ENCODE measurements at places on chromosomes 3 and 15. TPM values are rescaled to one million over a fixed set of nuclear protein-coding genes. Genes with fewer than 3 reads are reported as not detected.

DNA sequence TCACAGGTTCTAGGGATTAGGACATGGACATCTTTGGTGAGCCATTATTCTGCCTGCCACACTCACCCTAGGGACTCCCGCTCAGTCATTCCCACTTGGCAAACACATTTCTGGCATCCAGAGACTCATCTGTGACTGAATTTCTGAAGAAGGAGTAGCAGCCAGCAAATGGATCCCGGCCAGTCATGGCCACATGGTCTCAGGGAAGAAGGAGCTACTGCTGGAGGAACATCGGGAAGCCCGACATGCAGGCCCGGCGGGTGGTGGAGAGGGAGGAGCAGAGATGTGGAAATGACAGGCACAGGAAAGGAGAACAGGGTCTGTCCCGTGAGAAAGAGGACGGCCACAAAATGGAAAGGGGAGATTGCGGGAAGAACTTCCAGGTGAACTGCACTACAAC lies 65.4 kb downstream of the SEMA5B start:
- H3K27ac ChIP-seq: no peak overlapping the region
- no peak for DNase-seq
- no peaks in the 10 kb centered on the region for H3K36me3 ChIP-seq
- no peak overlapping the region for H3K4me3 ChIP-seq
- no peaks in the 10 kb centered on the region for H3K27me3 ChIP-seq
- H3K4me1 ChIP-seq: peaks cover 6% of the 10 kb centered on the region

GRCh38 chr15:29936353-29937049 lies 114.2 kb upstream of the TJP1 start:
- no peaks in the 10 kb centered on the region for H3K27me3 ChIP-seq
- H3K36me3 ChIP-seq: no peaks in the 10 kb centered on the region
- H3K4me3 ChIP-seq: no peak overlapping the region
- no peak overlapping the region for H3K27ac ChIP-seq

NR2E3 gene
- polyA plus RNA-seq: 0.64 TPM

DNA sequence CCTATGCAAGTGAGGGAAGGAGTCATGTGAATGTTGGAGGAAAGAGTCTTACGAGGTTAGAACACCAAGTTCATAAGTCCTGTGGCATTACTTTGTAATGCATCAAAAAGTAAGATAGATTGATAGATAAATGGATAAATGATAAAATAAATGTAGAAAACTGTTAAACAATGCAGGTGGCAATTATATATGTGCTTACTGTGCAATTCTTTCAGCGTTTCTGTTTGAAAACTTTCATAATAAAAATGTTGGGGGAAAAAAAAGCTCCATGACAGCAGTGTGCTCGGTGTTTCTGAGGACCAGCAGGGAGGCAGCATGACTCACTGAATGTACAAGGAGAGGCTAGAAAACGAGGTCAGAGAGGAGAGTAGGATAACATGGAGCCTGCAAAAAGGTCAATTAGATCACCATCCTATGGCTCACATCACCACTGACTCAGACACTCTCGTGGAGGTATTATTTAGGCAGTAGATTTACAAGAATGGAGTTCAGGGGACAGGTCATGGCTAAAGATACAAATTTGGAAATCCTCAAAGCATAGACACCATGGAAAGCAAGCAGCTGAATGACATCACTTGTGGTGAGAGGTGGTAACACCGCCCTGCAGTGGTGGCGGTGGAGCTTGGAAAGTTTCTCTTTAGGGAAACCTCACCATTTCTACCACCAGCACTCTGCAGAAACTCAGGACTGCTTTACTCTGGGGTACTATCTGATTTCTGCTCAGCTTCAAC lies 219.8 kb downstream of the CTNNB1 start:
- H3K36me3 ChIP-seq: no peaks in the 10 kb centered on the region
- no peak overlapping the region for H3K4me3 ChIP-seq
- H3K27ac ChIP-seq: no peak overlapping the region
- H3K27me3 ChIP-seq: no peaks in the 10 kb centered on the region
- no peak for DNase-seq
- H3K4me1 ChIP-seq: no peaks in the 10 kb centered on the region

GRCh38 chr3:94776401-94776915 lies 713.6 kb downstream of the NSUN3 start:
- no peak overlapping the region for H3K4me3 ChIP-seq
- H3K36me3 ChIP-seq: no peaks in the 10 kb centered on the region
- no peak for DNase-seq
- H3K4me1 ChIP-seq: no peaks in the 10 kb centered on the region
- no peaks in the 10 kb centered on the region for H3K27me3 ChIP-seq

DNA sequence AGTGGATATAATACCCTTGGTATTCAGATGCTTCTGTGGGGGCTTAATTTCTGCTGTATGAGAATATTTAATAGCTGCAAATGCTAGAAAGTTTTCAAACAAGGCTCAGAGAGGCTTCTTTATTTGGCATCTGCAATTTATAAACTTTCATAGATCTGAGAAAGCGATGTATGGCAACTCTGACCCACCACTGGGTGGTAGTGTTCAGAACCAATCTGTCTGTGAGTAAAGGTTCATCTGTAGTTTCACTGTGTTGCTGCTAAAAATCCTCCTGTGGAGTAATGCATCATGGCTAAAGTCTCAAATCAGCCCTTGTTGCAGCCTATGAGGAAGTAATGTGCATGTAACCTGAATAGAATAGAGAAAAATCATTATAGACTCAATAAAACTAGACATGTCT lies 47.4 kb downstream of the CLSTN2 start:
- H3K27ac ChIP-seq: no peak overlapping the region
- no peak overlapping the region for H3K4me3 ChIP-seq
- DNase-seq: no peak
- H3K4me1 ChIP-seq: no peaks in the 10 kb centered on the region
- no peaks in the 10 kb centered on the region for H3K36me3 ChIP-seq

DNA sequence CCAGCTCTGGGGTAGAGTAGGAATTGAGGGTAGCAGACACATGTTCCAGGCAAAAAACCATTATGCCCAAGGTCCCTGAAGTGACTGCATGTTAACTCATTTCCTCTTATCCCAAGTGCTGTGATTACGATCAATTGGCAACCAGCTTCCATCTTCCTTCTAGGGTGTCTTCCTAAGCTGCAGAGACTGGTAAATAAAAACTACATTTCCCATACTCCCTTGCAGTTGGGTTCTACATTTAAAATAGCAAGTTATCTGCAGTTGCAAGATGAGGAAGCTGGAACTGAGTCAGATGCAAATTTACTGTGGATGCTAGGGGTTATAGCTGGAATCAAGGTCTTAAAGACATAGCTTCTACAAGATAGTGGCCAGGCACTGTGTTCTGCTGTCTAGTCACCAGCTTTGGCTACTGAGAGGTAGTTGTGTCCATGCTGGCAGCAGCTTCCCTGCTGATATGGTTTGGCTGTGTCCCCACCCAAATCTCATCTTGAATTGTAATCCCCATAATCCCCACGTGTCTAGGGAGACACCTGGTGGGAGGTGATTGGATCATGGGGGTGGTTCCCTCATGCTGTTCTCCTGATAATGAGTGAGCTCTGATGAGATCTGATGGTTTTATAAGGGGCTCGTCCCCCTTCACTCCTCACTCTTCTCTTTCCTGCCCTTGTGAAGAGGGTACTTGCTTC lies 51.3 kb upstream of the FBN1 start:
- no peak overlapping the region for H3K4me3 ChIP-seq
- no peaks in the 10 kb centered on the region for H3K27me3 ChIP-seq
- H3K4me1 ChIP-seq: no peaks in the 10 kb centered on the region

TIMP4 gene
- polyA plus RNA-seq: 0.26 TPM

FSTL1 gene
- 464 TPM for polyA plus RNA-seq

- H3K4me3 ChIP-seq: no peak overlapping the region
- no peak for DNase-seq
- H3K4me1 ChIP-seq: peaks cover 5% of the 10 kb centered on the region
- H3K36me3 ChIP-seq: no peaks in the 10 kb centered on the region
- H3K27ac ChIP-seq: no peak overlapping the region
- no peaks in the 10 kb centered on the region for H3K27me3 ChIP-seq
Measured at GRCh38 chr15:25899870-25900269, 36.7 kb upstream of the ATP10A start.

MTFMT gene
- polyA plus RNA-seq: 20.0 TPM

Data from left lung (tissue), 14 donors.